ENCODE measurements at places on chromosomes 5 and 9. TPM values are rescaled to one million over a fixed set of nuclear protein-coding genes. Genes with fewer than 3 reads are reported as not detected.

GRCh38 chr5:74251141-74252035 lies 389.1 kb downstream of the ENC1 start:
- DNase-seq, result peak; percentile 83

GRCh38 chr5:55306641-55307382 lies 682 bp downstream of the DHX29 start:
- DNase-seq, result no peak

DNA sequence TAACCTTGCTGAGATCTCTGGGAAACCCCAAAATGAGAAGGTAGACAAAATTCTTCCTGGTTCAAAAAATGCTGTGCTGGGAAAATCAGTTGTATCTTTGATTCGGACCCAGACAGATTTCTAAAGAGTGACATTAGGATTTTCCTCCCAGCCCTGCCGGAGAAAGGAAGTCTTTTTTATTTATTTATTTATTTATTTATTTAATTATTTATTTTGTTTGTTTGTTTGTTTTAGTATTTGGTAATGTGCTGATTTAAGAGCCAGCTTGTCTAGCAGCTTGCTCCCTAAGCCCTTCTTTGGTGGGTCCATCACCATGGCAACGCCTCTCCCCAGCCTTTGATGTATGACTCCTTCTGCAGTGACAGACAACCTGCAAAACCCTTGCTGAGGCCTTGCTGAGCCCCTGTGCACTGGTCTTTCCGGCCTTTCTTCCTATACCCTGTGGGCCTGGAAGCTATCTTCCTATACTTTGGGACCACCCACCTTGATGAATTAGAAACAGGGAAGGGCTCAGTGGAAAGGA lies 60.6 kb upstream of the AFAP1L1 start:
- no peak for DNase-seq

- no peak for DNase-seq
Measured at GRCh38 chr9:2255128-2255527, 240.0 kb downstream of the SMARCA2 start.

Gene SHOC1
- total RNA-seq, result not detected

GRCh38 chr5:140246378-140247122 lies 56.4 kb downstream of the PFDN1 start:
- DNase-seq, result peak; percentile 63

GRCh38 chr5:109743770-109744212 lies 54.1 kb downstream of the MAN2A1 start:
- peak; percentile 95 for DNase-seq

- DNase-seq, result peak; percentile 50
Measured at GRCh38 chr5:5141625-5142525, 1.7 kb downstream of the ADAMTS16 start.

Gene MEF2C
- total RNA-seq, result 14.5 TPM

DNA sequence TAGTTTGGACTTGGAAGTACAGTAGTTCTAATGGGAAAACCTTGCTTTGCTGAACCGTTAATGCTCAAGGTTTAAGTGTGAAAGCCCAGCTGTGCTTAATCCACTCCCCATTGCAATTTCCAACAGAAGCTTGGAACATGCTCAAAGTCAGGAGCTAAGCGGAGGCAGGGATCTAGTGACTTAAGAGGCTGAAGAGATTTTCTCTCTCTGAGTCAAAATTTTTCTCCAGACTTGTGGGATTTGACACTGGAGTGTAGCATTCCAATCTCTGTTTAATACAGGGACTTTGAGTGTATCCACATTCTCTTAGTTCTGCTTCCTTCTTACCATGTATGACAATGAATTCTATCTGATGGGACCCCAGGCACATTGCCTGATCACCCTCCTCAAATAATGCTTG lies 471.8 kb downstream of the KIF4B start:
- DNase-seq, result no peak

Gene LRRC14B
- total RNA-seq, result not detected

GRCh38 chr9:34374339-34374738 lies 2.4 kb downstream of the MYORG start:
- no peak for DNase-seq

- DNase-seq, result peak; percentile 58
Measured at GRCh38 chr5:91178461-91178860, 204.7 kb downstream of the ARRDC3 start.

GRCh38 chr5:26719803-26720202 lies 318.6 kb downstream of the CDH9 start:
- DNase-seq, result peak; percentile 8

- no peak for DNase-seq
Measured at GRCh38 chr5:138843316-138844124, 31.6 kb downstream of the LRRTM2 start.

Gene SLC12A7
- 2.5 TPM for total RNA-seq

- peak; percentile 36 for DNase-seq
Measured at GRCh38 chr9:112334432-112334841, 1.0 kb upstream of the PTBP3 start.

Gene SPARC
- 797 TPM for total RNA-seq

Gene NFIB
- 13.0 TPM for total RNA-seq

GRCh38 chr9:2664174-2665065 lies 42.8 kb downstream of the VLDLR start:
- DNase-seq, result no peak

Gene NME5
- total RNA-seq, result 0.17 TPM

Gene SLC6A19
- not detected for total RNA-seq

Gene CCL21
- total RNA-seq, result not detected

Gene EQTN
- total RNA-seq, result not detected

DNA sequence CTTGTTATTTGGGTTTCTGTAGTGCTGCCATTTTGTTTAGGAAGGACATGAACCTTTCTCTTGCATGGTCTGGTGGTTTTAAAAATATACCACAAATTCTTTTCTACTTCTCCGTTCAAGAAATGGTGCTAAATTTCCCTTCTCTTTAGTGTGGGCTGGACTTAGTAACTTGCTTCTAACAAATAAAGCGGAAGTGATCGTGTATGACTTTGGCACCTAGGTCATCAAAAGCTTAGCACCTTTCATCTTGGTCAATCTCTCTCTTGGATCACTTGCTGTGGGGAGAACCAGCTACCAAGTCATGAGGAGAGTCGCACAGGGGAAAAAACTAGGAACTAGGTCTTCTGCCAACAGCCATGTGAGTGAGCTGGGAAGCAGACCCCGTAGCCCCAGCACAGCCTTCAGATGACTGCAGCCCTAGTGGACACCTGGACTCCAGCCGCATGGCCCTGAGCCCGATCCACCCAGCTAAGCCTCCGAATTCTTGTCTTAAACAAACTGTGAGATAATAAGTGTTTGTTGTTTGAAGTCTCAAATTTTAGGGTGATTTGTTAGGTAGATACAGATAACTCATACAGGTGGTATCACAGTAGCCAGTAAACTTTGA lies 87.7 kb upstream of the CKMT2 start:
- no peak for DNase-seq

- no peak for DNase-seq
Measured at GRCh38 chr5:175494264-175495183, 16.2 kb downstream of the SFXN1 start.

Gene ADRA1B
- 0.71 TPM for total RNA-seq

- no peak for DNase-seq
Measured at GRCh38 chr5:151255621-151256286, 2.8 kb downstream of the GM2A start.

- DNase-seq, result no peak
Measured at GRCh38 chr5:6746244-6746643, 33.0 kb downstream of the TENT4A start.

Gene RPL35
- 2,858 TPM for total RNA-seq

DNA sequence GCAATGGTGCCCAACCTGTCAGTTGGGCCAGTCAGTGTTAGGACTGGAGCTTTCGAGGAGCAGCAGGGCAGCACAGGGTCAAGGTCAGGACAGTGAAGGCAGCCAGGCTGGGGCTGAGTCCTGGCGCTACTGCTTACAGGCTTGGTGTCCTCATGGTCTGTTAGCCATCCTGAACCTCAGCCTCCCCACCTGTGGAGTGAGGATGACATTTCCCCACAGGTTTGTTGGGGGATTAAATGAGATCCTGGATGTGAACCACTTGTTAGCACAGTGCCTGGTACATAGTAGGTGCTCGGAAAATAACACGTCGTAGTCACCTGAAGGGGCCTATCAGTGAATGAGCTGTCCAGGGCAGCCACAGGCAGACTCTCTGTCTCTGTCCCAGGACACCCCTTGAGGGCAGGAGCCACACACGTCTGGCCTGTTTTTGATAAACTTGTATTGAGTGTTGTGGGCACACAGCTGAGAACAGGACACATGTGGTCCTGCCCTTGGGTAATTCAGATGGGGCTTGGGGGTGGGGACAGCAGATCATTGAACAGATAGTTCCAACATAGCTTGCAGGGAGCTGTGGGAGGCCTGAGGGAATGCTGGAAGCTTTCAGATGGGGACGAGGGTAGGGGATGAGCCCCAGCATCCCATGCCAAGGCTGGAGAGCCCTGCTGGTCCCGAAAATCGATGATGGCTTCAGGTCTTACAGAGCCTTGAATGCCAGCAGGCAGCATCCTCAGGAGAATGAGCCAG lies 69.3 kb downstream of the AMBP start:
- DNase-seq, result no peak

GRCh38 chr9:68637020-68637419 lies 68.0 kb upstream of the PIP5K1B start:
- DNase-seq, result no peak

GRCh38 chr9:109117856-109118807 lies 1.6 kb downstream of the TMEM245 start:
- DNase-seq, result peak; percentile 70

Gene HTR4
- total RNA-seq, result 0.26 TPM
